ENCODE measurements at places on chromosomes 12 and 14.

DNA sequence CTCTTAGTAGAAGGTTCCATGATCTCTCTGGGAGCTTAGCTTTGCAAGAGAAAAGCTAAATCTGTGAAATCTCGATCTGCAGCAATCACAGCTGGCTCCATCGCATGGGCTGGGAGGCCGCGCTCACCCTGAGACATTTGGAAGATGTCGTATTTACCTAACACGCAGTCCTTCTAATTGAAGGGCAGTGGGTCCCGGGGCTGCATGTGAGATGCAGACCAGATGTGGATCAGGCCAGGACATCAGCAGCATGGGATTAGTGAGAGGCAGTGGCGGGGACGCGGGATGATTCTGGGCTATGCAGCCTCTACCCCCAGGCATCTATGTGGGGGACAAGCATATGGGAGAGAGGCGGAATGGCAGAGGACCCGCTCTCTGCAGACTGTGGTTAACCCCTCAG is 312.4 kb upstream of the RTL1 start:
- DNase-seq = no peak

DNA sequence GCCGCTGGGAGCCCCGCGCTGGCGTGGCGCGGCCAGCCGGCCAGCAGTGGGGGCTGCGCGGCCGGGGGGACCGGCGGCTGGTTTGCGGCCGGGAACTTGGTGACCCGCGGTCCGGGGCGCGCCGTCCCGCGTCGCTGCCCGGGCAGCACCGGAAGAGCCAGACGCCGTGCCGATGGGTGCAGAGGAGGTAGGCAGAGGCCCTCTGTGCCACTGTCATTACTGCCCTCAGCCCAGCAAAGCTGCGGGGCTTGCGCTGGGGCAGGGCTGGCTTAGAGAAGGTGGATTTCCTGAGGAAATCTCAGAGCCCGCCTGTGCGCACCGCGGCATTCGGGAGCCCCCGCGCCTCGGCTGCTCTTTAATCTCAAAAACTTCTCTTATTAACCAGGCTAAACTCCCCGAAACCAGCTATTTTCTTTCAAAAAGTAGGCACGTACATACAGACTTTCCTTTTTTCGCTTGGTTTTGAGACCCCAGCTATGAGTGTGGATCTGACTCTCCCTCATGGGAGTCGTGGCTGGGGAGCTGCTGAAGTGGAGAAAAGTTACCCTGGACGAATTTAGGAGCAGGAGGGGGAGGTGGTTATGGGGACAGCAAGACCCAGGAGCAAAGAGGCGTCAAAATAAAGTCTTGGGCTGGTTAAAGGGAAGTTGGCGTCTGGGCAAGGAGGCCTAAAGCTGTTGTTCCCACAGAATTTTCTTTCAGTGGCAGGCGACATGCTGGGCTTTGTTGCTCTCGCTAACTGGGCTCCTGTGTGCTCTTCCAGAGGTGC is 802 bp downstream of the SUSD6 start:
- DNase-seq = no peak

DNA sequence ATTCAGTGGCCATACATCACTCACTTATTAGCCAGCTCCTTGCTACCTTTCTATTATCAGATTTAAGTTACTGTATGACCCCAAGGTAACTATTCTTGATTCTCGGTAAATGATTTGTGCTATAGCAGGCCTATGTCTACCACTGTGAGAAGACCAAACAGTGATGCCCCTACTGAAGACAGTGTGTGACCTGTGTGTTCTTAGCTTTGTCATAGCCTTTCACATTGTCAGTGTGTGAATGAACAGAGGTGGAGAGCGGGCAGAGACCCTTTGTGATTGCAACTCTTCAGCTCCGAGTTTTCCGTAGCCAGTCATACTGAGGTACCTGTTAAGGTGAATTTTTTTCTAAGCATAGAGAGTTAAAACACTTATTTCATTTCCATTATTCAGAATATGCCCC is 294.0 kb downstream of the LRFN5 start:
- DNase-seq = no peak

- DNase-seq = no peak
Observed at GRCh38 chr14:65224799-65225198, 122.5 kb upstream of the MAX start.

- DNase-seq = no peak
Observed at GRCh38 chr12:57046947-57047890, 2.7 kb downstream of the MYO1A start.

- DNase-seq = no peak
Observed at GRCh38 chr12:76634133-76634532, 74.6 kb upstream of the OSBPL8 start.

DNA sequence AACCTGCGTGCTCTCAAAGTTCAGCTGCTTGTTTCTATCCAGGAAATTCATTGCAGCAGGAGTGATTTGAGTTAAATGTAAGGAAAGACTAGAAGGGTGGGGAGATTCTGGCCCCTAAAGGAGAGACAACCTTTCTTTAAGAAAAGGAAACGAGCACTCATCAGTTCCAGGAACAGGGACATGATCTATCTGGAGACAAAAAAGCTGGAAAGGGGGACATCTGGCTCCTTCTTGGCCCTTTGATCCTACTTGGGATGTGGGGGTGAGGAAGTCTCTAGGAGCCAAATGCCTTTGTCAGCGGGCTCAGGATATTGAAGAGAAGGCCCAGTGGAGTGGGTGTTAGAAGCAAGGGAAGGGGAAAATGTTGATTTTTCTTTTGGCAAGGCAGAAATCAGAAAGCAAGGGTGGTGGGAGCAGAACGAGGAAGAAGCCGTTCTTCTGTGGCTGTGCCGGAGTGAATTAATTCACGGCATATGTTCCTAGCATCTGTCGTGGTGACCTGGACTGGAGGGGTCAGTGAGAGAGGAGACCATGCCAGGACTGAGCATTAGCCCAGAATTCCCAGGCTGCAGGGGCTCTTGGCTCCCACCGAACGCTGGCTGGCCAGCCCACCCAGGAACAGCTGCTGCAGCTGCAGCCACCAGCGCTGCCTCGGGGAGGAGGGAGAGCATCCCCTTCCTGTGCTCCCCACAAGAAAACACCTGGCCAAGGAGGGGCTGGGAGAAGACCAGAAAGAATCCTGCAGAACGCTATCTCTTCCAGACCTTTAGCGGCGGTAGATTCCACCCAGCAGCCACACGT is 62.8 kb upstream of the GPATCH2L start:
- no peak for DNase-seq

- DNase-seq = no peak
Observed at GRCh38 chr14:69351911-69352310, 46.2 kb downstream of the ERH start.

- DNase-seq = no peak
Observed at GRCh38 chr12:29088611-29089219, 60.4 kb upstream of the FAR2 start.

DNA sequence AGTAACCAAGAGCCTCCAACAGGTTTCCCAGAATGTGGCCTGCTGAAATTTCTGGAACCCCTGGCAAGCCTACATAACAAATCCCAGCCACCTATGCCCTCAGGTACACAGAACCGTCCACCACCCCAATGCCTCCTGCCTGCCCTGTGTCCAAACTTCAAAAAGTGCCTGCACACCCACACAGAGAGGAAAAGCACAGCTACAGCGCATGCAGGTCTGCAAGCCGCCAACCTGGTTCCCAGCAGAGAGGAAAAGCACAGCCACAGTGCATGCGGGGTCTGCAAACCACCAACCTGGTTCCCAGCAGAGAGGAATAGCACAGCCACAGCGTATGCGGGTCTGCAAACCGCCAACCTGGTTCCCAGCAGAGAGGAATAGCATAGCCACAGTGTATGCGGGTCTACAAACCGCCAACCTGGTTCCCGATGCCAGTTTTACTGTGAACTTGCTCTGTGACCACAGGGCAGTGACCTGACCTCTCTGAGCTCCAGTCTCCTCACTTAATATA is 113.5 kb downstream of the SCARB1 start:
- DNase-seq = no peak

DNA sequence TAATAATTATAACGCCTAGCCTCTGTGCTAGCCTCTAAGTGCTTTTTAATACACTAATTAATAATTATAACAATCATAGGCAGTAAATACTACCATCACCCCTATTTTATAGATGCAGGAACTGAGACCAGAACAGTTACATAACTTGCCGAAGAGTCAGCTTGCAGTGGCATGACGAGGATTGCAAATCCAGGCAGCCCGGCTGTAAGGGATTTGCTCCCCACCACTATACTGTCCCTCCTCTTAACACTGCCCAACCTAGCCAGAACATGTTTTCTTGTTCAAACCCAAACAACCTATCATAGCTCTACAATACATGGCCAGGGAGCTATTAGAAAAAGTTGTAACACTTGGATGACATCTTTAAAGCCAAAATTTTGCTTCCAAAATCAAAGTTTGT is 33.9 kb upstream of the VASH1 start:
- no peak for DNase-seq

GRCh38 chr14:75267141-75267721 is 11.4 kb upstream of the FOS start:
- no peak for DNase-seq

DNA sequence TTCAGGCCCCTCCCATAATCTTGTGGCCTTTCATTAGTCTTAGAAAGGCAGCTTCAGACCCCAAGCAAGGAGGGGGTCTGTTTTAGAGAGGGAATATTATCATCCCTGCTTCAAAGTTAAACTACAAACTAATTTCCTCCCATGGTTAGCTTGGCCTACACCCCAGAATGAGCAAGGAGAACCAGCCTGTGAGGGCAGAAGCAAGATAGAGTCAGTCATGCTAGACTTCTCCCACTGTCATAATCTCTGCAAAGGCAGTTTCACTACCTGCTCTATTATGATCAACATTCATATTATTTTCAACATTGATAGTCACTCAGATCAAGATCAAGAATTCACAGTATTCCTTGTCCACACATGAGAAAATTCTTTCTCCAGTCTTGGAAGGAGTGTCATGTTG is 105.1 kb downstream of the GXYLT1 start:
- DNase-seq = no peak

- no peak for DNase-seq
Observed at GRCh38 chr14:101049942-101050341, 146.4 kb upstream of the RTL1 start.

GRCh38 chr12:26746121-26746714 is 86.8 kb downstream of the ITPR2 start:
- DNase-seq = no peak

DNA sequence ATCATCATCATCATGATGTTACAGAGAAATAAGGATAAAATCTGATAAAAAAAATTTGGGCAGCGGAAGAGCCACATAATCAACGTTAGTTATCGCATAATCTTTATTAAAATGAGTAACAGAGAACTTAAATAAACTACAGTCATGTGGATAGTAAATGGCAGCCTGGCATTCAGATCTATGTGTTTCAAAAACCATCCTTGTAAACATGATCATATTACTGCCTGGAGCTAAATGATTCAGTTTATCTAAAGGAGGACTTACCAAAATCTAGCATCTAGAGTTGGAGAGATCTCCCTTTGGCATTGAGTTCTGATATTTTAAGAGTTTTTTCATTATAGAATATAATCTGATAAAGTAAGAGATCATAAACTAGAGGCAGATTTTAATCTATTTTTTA is 200.1 kb upstream of the MGAT4C start:
- DNase-seq = no peak

GRCh38 chr14:63296060-63296563 is 22.6 kb downstream of the GPHB5 start:
- no peak for DNase-seq

GRCh38 chr14:102540315-102541028 is 30.9 kb upstream of the ANKRD9 start:
- no peak for DNase-seq

- DNase-seq = no peak
Observed at GRCh38 chr12:103043531-103044486, 86.3 kb downstream of the ASCL1 start.

- peak; percentile 55 for DNase-seq
Observed at GRCh38 chr12:116194935-116195431, 82.5 kb downstream of the MED13L start.

GRCh38 chr12:56988207-56988739 is 18.1 kb downstream of the ZBTB39 start:
- no peak for DNase-seq

GRCh38 chr14:65356327-65356836 is 56.1 kb upstream of the FUT8 start:
- DNase-seq = peak; percentile 15

DNA sequence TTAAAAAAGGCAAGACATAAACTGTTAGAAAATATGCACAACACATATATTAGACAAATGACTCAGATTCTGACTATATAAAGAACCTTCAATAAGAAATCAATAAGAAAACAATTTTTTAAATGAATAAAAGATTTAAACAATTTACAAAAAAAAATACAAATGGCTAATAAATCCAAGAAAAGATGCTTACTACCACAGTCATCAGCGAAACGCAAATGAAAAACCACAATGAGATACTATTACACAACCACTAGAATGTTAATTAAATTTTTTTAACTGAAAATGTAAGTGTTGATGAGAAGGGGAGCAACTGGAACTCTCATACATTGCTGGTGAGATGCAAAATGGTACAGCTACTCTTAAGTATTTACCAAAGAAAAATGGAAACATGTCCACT is 24.4 kb downstream of the OSBPL8 start:
- no peak for DNase-seq

DNA sequence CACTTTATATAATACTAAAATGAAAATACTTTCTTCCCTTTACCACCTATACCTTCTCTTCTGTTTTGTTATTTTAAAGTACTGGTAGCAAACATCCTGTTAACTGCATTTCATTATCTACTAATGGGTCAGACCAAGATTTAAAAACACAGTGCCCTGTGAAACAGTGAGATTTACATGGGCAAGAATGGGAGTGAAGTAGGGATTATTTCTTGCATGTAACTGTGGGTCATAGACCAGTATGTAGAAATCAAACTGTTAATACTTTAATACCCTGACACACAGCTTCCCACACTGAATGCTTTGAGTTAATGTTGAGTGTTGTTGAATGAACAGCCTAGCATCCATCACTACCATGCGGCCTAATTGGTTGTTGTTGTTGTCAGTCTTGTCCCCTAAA is 61.6 kb downstream of the PLEKHA5 start:
- DNase-seq = no peak

- peak; percentile 78 for DNase-seq
Observed at GRCh38 chr12:124940393-124941169, 26.1 kb upstream of the UBC start.

GRCh38 chr12:121366063-121366459 is 13.8 kb upstream of the ANAPC5 start:
- DNase-seq = no peak

DNA sequence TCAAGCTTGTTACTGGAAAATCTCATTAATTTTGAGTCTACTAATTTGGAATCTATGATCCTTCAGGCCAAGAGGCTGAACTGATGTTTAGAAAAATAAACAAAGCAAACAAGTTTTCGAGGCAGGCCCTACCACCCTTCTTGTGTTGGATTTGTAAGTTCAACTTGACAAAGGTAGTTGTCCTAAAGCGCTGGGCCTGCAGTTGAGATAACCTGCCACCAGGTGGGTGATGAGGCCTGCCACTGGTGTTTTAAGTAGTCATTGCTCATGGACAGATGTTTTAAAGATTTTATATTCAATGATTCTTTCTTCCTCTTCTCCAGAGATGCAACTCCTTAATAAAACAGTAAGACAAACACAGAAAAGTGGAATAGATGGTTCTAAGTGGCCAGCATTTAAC is 19.4 kb downstream of the ACVRL1 start:
- peak; percentile 48 for DNase-seq
